ENCODE measurements at places on chromosomes 1 and 21.

DNA sequence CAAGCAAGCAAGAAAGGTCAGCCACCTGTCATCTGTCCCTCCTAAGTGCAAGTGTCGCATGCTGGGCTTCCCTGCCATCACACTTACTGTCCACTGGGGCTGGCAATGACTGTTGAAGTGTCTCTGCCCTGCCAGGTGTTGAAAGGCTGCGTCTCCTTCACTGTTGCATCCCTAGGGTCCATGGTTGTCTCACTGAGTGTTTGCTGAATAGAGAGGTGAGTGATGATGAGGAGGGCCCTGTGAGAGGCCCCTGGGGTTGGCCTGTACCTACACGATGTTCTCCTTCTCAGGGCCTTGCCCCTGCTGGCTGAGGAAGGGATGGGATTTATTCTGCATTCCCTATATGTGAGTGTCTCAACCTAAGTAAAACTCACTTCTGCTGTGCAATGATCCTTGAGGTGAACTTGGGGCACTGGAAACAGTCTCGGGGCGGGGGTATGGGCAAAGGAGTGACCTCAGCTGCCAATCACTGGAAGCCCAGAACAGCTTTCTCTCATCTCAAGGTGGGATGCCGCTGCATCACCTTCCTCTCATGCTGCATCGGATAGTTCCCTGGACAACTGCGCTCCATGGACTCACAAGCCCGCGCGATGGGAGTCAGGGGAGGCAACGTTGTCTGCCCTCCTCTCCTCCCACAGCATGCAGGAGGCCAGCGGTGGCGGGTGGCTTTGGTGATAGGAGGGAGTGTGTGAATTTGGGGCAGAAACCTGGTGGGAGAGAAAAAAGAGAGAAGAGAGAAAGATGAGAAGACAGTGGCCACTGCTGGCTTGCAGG lies 35.8 kb upstream of the SOX13 start:
- DNase-seq = no peak

GRCh38 chr21:36909901-36910561 lies 56.4 kb downstream of the HLCS start:
- DNase-seq = peak; percentile 99

- no peak for DNase-seq
Observed at GRCh38 chr1:172781513-172782140, 122.7 kb downstream of the FASLG start.

GRCh38 chr1:165075725-165076370 lies 280.7 kb downstream of the LMX1A start:
- DNase-seq = peak; percentile 13

DNA sequence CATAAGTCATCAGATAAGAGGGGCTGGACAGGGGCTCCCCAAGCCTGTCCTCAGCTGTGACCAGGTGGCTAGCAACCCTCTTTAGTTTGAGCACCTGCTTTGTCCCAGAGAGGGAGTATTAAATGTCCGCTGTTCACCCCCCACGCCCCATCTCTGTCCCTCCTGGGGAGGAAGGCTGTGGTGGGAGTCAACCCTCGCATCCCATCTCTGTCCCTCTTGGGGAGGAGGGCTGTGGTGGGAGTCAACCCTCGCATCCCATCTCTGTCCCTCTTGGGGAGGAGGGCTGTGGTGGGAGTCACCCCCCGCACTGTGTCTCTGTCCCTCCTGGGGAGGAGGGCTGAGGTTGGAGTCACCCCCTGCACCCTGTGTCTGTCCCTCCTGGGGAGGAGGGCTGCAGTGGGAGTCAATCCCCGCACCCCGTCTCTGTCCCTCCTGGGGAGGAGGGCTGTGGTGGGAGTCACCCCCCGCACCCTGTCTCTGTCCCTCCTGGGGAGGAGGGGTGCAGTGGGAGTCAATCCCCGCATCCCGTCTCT lies 72.6 kb upstream of the ABCG1 start:
- no peak for DNase-seq

- no peak for DNase-seq
Observed at GRCh38 chr1:116991171-116991845, 10.3 kb upstream of the CD101 start.

GRCh38 chr1:20115479-20115878 lies 3.9 kb downstream of the PLA2G2D start:
- no peak for DNase-seq

GRCh38 chr1:90204780-90205179 lies 209.9 kb downstream of the ZNF326 start:
- no peak for DNase-seq

DNA sequence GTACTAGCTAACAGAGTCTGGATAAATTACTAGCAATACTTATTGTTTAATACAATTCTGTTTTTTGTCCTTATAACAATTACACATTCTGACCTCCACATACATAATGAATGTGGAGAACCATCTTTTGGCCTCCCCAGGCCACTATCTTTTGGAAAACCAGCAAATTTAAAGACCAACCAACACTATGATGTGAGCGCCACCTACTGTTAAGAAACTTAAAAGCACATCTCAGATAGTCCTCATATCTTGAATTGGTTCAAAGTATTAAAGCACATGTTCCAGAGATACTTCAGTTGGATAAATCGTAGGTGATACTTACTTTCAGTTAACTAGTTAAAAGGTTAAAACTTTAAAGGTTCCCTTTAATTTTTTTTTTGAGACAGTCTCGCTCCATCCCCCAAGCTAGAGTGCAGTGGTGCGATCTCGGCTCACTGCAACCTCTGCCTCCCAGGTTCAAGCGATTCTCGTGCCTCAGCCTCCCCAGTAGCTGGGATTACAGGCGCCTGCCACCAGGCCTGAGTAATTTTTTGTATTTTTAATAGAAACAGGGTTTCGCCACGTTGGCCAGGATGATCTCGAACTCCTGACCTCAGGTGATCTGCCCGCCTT lies 29.3 kb upstream of the USP1 start:
- DNase-seq = peak; percentile 52

DNA sequence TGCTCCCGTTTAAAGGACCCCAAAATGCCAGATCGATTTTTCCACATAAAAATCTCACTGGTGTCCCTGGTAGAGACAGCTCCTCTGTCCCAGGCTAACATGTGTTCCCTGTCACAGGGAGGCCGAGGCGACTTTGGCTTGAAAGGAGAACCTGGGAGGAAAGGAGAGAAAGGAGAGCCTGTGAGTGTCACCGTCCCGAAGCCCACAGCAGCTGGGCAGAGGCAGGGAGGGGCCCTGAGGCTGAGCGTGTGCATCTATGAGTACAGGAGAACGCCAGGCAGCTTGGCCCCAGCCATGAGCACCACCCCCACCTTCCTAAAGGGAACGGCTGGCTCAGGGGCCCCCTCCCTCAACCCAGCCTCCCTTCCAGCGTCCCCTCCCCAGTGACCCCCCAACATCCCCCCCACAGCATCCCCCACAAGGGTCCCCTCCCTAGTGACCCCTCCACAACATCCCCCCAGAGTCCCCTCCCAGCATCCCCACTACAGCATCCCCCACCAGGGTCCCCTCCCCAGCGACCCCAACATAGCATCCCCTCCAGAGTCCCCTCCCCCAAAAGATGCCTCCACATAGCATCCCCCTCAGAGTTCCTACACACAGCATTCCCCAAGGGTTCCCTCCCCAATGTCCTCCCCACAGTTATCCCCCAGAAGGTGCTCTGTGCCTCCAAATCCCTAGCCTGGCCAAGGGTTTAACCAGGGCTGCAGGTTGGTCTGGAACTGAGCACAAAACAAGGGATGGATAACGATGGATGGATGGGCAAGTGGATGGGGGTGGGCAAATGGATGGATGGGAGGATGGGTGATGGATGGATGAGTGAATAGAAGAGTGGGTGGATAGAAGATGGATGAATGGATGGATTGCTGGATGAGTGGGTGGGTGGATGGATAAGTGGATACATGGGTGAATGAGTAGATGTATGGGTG lies 25.1 kb downstream of the COL6A2 start:
- DNase-seq = no peak

DNA sequence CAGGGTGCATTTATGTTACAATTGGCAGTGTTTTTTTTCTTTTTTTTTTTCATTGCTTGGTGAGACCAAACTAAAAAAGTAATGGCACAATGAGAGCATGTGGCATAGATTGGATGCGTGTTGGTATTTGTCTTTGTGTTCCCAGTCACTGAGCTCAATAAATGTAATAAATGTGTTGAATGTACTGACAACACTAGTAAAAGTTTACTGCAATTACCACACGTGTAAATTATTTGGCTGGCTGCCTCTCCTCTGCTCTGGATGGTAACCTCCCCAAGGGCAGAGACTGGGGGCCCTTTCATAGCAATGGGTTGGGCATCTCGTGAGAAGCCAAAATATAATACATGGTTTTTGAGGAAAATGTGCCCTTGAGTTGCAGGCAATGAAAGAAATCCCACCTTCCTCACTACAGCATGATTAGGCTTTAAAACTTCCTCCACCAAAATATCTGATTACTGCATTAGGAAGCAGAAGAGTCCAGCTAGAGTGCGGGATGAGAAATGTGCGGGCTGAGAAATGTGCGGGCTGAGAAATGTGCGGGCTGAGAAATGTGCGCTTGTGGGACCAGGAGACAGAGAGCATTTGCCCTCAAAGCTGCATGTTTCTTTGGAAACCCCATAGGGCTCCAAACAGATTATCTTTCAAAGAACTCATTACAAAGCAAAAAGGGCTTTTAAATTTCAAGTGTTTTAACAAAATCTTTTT lies 58.5 kb downstream of the CDC7 start:
- DNase-seq = no peak

- DNase-seq = no peak
Observed at GRCh38 chr1:156643778-156644092, 1.8 kb downstream of the BCAN start.

All from fibroblast of skin of right biceps (primary cell).